Left colon (tissue), 2 donors: ENCODE measurements at places on chromosomes 11 and 22. TPM values are rescaled to one million over a fixed set of nuclear protein-coding genes. Genes with fewer than 3 reads are reported as not detected.

The HBE1 gene
- total RNA-seq = not detected

The HPX gene
- 2.4 TPM for total RNA-seq

The GAL3ST3 gene
- not detected for total RNA-seq

The SGSM1 gene
- total RNA-seq = 2.1 TPM

The CALCA gene
- not detected for total RNA-seq
